ENCODE measurements at places on chromosomes 16 and 17.

DNA sequence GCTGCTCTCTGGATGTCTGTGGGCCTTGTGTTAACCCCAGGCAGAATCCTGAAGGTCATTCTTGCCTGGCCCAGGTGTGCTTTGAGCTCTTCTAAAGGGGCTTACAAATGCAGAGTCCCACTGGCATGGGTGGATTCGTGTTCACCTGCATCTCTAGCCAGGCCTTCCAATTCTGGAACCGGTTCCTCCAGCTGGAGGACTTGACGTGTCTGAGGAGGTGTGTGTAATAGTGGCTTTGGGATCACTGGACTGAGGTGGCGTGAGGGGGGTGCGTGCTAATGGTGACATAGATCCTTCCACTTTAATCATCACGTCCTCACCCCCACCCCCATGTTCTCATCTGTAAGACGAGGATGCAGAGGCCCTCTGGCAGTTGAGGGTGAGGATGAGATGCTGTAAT is 4.8 kb downstream of the GSE1 start:
- DNase-seq: no peak

- DNase-seq: no peak
These were observed 22.0 kb upstream of the ARL2BP start for GRCh38 chr16:57223057-57223456.

GRCh38 chr16:3242709-3243108 is 7.8 kb upstream of the ZNF200 start:
- no peak for DNase-seq

- no peak for DNase-seq
These were observed 344.4 kb upstream of the ASIC2 start for GRCh38 chr17:33637534-33637933.

DNA sequence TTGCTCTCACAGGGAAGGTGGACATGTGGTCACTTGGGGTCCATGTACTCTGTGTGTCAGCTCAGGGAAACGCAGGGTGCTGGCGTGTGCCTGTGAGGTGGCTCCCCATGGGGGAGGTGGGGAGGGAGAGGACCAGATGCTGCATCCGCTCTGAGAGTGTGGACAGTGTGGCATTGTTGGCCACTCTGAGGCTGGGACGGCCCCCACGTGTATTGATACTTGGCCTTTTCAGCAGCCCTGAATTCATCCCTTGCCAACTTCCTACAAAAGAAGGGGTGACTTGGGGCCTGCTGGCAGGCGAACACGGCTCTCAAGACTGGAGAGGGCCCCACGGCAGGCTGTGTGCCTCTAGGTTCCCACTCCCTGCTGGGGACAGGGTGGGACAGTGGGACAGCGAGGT is 120.1 kb downstream of the RAB11FIP4 start:
- DNase-seq: no peak

GRCh38 chr17:4555873-4556759 is 932 bp upstream of the MYBBP1A start:
- no peak for DNase-seq

GRCh38 chr16:648781-649589 is at the start of gene WDR90:
Gene WDR90, plus strand, starts transcription at chr16:649365. Its CDS starts 52 bp downstream, at chr16:649417.
- DNase-seq: peak; percentile 91

GRCh38 chr17:40560592-40561293 is 4.5 kb downstream of the CCR7 start:
- no peak for DNase-seq

DNA sequence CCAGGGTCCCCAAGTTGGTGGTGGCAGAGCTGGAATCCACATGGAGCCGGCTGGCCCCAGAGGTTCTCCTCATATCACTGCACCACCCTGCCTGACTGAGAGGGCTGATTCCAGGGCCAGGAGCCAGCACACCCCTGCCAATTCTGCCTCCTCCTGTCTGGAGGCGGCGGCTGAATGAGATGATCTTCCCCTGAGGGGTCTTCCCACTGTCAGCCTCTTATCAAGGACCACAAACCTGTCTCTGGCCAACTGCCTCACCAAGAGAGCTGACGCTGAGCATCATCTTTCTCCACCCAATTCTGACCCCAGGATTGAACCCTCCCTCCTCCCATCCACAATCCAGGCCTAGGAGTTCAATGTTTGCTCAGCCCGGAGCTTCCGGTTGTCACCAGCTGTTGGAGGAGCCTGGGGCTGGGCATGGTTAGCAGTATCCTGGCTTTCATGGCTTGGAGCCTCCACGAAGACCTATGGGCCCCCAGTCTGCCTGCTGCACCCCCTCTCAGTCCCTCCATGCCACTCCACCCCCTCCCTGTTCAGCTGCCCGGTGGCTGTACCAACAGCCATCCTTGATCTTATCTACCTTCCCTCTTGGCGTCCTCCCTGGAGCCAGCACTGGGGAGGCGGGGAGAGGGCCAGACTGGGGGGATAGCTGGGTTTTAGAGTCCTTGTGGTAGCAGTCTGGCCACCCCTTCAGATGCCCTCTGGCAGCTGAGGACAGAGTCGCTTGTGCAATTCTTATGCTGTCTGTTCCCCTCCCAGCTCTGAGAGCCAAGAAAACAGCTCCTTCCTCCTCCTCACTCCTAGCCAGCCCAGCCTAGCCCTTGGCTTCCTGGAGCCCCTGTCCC is 25.6 kb downstream of the ABCC3 start:
- peak; percentile 58 for DNase-seq

DNA sequence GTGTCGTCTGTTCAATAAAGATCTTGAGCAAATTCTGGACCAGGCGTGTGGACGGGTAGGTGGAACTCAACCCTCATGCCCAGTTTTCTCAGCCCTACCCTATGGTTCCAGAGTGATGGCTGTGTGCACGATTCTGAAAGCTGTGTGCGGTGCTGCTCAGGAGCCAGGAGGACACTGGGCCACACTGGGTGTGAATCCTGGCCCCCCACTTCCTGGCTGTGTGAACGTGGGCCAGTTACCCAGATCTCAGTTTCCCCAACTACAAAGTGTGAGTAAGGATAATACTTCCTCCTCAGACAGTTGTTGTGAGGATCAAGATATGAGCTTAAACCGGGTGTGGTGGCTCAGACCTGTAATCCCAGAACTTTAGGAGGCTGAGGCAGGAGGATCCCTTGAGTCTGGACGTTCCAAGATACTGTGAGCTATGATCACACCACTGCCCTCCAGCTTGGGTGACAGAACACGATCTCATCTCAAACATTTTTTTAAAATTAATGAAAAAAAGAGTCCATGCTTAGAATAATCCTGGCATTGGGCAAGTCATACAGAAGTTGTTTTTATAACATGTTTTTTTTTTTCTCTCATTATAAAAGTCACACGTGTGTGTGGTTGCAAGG is 14.7 kb upstream of the MPRIP start:
- DNase-seq: no peak

DNA sequence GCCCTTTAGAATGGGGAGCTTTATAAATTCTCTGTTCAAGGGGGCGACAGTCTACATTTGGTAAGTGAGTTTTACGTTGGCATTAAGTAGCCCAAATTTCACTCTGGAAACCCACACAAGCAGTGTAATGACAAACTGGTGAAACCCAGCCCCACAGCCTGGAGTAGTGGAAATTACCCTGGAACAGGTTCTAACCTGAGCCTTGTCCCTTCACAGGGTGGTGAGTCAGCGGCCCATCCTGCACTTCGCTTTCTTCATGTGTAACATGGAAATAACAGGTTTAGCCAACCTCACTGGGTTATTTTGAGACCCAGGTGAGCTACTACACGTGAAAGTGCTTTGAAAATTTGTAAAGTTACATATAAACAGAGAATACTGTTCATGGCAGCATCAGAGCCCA is 3.5 kb upstream of the TLCD3A start:
- DNase-seq: peak; percentile 82

DNA sequence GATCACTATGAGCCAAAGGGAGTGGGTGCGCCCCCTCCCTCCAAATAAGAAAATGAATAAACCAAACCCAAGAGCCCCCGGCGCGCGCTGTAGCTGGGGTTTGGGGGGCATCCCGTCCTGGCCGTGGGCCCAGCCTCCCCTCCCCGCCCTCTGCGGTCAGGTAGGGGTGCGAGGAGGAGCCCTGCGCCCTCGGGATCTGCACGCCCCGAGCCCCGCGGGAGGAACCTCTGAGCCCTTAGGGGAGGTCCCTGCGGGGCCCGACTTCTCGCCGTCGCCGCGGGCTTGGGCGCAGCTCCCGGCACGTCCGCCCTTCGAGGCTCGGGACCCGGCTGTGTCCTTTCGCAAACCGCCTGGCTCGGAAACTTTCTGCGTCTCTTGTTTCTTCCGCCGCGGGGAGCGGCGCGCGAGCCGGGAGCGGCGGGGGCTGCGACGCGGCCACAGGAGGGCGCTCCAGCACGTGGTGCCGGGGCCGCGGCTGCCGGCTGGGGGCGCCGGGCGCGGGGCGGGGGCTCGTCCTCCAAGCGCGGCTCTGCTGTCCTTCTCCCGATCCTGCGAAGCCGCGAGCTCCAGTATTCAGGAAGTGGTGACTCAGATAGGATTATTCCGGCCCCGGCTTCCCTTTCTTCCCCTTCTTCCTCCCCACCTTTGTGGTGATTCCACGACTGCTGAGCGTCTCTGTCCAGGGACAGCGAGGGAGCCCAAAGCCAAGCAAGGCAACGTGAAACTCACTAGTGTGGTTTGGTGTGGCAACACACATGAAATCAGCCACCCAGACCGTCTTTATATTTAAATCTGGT is 1.6 kb downstream of the PITPNC1 start:
- DNase-seq: peak; percentile 79

- DNase-seq: no peak
These were observed 3.4 kb downstream of the LYRM1 start for GRCh38 chr16:20903899-20904506.

GRCh38 chr16:12410837-12411490 is 392.7 kb downstream of the CPPED1 start:
- DNase-seq: no peak

GRCh38 chr17:47650525-47651522 is 1.1 kb downstream of the KPNB1 start:
- peak; percentile 93 for DNase-seq

- DNase-seq: peak; percentile 58
These were observed 46.7 kb downstream of the ANKRD11 start for GRCh38 chr16:89443727-89444084.

DNA sequence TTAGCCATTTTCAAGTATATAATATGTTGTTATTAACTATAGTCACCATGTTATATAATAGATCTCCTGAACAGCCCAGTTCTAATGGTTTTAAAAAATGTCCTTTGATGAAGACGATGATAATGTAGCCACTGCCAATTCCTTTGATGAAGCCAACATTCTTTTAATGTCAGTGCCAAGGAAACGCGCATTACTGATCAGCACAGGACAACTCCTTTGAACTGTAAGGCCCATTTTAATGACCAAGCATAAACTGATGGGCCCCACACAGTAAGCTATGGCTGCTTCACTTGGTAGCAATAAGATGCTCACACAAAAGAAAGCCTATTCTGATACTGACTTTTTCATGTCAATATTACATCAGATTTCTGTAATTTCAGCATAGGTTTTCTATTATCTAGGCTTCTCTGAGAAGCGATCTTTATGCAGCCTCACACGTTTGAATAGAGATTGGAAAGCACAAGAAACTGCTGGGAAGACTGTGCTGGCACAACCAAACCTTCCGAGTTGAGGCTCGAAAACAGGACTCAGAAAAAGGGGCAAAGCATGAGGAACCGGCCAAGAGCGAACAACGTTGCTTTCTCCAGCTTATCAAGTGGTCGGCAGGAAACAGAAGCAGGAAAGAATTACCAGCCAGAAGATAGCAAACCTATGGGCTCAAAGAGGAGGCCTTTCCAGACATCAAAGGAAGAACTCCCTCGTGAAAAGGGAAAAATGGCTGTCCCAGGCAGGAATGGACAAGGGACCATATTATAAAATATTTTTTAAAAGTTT is 19.4 kb downstream of the ERN1 start:
- DNase-seq: no peak

DNA sequence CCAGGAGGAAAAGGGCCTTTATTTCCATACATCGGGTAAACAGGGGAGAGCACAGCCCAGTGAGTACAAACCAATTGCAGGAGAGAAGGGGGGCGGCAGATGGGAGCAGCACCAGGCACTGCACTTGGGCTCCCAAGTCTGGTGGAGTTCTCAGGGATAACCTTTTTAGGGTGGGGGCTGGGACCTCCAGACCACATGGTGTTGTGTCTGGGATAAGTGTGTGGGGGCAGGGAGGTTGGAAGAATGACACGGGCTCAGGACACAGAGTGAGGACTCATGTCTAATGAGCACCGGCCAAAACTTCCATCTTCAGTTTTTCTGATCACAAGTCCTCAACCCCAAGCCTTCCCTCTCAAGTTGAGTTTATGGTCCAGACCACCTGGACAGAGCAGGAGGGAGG is 30.6 kb downstream of the PIPOX start:
- DNase-seq: no peak

DNA sequence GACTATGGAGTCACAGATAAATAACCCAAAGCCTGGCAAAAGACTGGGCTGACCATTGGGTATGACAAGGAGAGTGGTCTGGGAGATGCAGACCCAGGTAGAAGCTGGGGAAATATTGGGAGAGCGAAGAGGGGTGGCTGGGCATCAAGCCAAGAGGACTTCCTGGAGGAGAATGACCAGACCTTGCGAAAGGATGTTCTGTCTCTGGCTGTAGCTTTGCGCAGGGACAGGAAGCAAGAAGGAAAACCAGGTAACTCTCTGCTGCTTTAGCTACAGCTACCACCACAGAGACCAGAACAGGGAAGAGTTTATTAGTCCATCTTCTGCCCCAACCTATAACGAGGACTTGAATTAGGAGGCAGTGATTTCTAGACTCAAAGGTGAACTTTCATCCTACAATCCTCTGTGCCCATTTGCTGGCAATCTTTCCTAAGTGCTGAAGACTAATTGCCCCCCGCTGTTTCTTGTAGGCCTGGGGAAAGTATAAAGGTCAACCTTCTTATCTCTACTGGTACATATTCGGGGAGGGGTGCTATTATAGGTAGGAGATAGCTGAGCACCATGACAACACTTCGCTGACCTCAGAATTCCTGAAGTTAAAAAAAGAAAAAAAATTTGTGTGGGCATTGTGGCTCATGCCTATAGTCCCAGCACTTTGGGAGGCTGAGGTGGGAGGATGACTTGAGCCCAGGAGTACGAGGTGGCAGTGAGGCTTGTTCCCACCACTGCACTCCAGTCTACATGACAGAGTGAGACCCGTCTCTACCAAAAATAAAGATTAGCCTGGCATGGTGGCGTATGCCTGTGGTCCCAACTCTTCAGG is 19.1 kb upstream of the KIFC3 start:
- no peak for DNase-seq

GRCh38 chr16:85584819-85585282 is 28.3 kb upstream of the GSE1 start:
- no peak for DNase-seq

DNA sequence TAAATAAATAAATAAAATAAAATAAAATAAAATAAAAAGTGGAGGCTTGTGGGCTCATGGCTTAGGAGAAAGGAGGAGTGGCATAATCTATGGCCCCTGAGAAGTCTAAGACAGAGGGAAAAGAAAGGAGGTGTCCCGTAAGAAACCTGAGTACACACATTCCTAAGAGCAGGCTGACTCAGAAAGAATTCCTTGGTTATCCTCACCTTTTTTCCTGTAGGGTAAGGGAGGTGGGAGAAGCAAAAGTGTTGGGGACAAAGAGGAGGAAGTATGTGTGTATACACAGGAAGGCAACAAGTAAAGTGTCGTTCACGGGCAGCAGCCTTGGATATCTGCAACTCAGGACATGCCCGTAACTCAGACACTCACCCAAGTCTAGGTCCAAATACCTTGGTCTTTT is 29.3 kb downstream of the MARF1 start:
- no peak for DNase-seq

Data from prostate gland (tissue), 2 donors.